ENCODE measurements at places on chromosomes 6 and 20. TPM values are rescaled to one million over a fixed set of nuclear protein-coding genes. Genes with fewer than 3 reads are reported as not detected.

DNA sequence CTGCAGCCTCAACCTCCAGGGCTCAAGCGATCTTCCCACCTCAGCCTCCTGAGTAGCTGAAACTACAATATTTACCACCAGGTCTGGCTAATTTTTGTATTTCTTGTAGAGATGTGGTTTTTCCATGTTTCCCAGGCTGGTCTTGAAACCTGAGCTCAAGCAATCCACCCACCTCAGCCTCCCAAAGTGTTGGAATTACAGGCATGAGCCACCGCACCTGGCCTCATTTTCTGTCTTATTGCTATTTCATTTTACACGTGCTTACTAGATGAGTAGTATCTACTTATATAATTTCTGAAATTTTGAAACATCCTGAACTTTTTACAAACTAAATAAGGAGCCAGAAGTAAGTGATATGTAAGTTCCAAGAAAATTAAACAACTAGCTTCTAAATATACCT, 34.6 kb downstream of the CLIC5 start:
- DNase-seq: no peak

- no peak for DNase-seq
Observed at GRCh38 chr20:20273286-20273685, 94.6 kb upstream of the INSM1 start.

ULBP2 gene
- total RNA-seq: 3.7 TPM

GRCh38 chr6:136030131-136030530, 178.6 kb downstream of the PDE7B start:
- DNase-seq: no peak

GRCh38 chr6:11232770-11233626, 530 bp upstream of the NEDD9 start:
- DNase-seq: no peak
